Stimulated activated CD4-positive, alpha-beta T cell treated with anti-CD3 and anti-CD28 coated beads, Interleukin-12 subunit alpha, Interleukin-12 subunit beta, amount 100 ng/mL, for 48 hours (primary cell): ENCODE measurements at places on chromosomes 7 and 10.

DNA sequence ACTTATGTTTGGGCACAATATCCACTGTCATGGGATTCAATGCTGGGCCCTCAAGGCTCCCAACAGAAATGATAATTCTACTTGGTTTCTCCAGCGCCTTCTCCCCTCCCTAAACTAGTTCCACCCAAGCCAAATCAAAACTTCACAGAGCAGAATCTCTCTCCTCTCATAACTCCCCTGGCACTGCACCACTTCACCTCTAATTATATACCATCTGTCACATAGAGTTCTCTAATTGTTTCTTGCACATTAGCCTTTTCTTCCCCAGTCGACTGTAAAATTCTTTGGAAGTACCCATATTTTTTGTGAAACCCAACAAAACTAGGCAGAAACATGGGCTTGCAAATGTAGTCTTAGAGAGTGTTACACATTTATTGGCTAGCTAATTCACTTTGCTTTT, 8.1 kb downstream of the SGMS1 start:
- no peak for DNase-seq

GRCh38 chr7:156458011-156458410, 182.6 kb upstream of the RNF32 start:
- no peak for DNase-seq

DNA sequence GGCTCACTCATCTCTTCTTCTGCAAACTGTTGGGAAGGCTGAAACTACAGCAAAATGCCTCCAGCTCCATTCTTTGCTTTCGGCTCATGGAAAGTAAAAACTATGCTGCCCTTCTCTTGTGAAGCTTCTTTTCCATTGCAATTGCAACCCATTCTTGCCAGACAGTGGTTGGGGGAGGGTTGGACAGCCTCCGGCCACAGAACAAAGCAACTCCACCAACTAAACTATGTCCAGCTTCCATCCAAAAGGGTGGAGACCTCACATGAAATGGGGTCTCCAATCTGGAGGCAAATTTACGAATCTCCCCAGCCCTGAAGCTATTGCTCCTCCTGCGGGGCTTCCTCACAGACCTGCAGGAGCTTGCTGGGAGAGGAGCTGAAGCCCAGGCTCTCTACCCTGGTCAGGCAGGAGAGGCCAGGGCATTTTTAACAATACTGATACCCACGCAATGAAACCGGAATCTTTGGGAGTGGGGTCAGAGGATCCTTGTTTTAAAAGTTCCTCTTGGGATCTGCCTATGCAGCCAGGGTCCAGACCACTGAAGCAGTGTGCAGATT, 549 bp downstream of the GPNMB start:
- DNase-seq, result no peak

GRCh38 chr7:116876664-116877442, 14.5 kb downstream of the CAPZA2 start:
- DNase-seq, result no peak

GRCh38 chr7:13821152-13821787, 168.2 kb downstream of the ETV1 start:
- DNase-seq, result no peak

DNA sequence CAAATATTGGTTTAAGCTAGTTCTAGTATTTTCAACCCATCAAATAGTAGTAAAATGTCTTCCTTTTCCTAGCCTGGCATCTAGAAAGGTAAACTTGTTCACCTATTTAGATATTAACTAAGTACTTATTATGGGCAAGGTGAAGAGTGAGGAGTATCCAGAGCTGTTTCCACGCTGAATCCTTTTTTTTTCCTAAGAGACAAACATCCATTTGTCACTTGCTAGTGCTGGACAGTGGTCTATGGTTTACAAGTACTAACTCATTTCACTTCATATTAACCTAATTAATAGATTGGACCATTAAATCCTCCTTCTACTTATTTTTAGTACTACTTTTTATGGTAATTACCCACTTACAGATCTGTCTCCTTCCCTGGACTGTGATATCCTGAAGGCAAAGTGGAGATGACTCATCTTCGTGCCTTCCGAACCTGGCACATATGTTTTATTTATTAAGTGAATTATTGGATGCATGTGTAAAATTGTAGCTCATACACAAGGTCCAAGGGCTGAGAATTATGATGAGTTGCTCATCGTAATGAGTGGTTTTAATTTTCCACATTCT, 159.6 kb upstream of the IGFBP3 start:
- DNase-seq, result no peak
